Stimulated activated CD8-positive, alpha-beta memory T cell treated with anti-CD3 and anti-CD28 coated beads, Interleukin-7, amount 100 ng/mL, for 1 hour (primary cell): ENCODE measurements at places on chromosomes 5 and 9.

DNA sequence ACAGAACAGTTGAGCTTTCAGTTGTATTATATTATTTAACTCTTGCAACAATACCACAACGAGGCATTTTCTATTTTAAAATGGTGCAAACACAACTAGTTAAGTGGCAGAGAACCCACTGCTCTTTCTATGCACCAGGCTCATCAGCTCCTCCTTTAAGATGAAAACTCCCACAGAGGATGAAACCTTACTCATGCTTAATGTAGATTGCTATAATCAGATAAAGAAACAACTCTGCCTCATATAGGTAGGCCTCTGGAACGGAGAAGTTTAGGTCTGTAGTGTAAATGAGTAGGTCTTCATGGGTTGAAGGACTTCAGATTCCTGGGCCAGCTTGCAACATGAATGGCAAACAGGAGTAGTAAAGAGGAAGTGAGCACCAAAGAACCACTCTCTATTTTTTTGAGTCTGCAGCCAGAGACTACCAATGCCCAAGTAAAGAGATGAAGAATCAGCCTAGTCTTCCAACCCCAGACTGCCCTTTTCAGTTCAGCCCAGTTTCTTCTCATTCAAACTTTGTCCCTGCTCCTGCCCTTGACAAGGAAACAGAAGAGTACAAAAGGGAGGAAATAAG, 33.9 kb downstream of the HACD4 start:
- no peak for DNase-seq

GRCh38 chr5:154899151-154899816, 38.7 kb downstream of the GEMIN5 start:
- no peak for DNase-seq

GRCh38 chr5:61120534-61120933, 41.7 kb downstream of the SMIM15 start:
- no peak for DNase-seq

GRCh38 chr5:152593388-152593787, 188.3 kb upstream of the NMUR2 start:
- DNase-seq: no peak

DNA sequence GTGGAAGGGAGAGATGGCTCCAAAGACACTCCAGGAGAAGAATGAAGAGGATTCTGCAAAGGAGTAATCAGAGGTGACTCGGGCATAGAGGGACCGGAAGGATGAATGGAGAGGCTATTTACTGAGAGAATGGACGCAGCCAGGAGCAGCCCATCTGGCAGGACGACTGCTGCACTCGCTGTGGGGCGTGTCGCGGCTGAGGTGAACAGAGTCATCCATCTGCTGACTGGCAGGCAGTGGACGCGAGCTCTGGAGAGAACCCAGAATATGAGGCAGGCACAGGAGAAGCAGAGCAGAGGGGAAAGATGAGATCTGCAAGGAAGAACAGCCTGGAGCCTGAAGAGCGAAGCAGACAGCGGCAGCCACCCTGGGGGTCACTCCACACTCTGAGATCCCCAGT, 16.4 kb downstream of the FGF1 start:
- no peak for DNase-seq

DNA sequence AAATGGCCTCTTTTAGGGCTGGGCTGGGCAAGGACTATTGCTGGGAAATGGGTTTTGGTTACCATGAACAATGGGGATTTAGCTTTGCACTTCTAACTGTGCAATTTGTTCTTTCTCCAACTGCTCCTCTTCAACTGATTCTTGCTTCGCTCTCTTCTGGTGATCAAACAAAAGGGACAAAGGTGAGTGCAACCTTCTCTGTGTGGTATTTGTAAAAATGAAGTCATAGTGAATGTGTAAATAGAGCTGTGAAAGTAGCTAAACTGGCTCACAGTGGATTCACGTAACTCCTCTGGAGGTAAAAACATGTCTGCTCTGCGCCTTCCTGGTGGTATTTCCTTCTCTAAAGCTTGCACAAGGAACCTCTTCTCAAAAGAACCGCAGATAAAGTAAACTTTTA, 20.9 kb upstream of the SPINK14 start:
- no peak for DNase-seq

DNA sequence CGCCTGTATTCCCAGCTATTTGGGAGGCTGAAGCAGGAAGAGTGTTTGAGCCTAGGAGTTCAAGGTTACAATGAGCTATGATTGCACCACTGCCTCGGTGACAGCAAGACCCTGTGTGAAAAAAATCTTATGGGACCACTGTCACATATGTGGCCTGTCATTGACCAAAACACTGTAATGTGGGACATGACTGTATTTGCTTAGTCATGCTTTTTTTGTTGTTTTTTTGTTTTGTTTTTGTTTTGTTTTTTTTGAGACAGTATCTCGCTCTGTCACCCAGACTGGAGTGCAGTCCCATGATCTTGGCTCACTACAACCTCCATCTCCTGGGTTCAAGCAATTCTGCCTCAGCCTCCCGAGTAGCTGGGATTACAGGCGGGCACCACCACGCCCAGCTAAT, 13.5 kb downstream of the POLR1E start:
- DNase-seq: no peak

- no peak for DNase-seq
These were observed 233.2 kb downstream of the FBXL17 start for GRCh38 chr5:108148715-108149139.

- DNase-seq: peak; percentile 4
These were observed 206.6 kb upstream of the RFX3 start for GRCh38 chr9:3732077-3733038.

GRCh38 chr9:8845376-8845775, 1045.8 kb upstream of the DMAC1 start:
- no peak for DNase-seq

DNA sequence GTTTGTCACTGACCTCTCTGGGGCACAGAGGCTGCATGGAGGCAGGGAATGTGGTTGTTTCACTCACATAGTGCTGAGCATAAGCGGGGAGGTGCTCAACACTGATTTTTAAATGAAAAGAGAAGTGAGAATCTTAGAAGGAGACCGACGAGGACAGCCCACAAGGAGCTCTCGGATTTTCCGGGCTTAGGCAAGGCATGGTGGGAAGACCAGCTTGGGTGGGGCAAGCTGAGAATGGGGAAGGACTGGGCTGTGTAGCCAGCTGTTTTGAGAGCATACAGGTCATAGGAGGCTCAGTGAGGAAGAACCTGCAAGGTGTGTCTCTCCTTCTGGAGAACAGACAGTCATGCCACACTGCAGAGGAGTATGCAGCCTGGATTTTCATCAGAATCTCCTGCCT, 86.0 kb upstream of the TNFSF8 start:
- no peak for DNase-seq

GRCh38 chr5:31023105-31023504, 170.4 kb upstream of the CDH6 start:
- no peak for DNase-seq

DNA sequence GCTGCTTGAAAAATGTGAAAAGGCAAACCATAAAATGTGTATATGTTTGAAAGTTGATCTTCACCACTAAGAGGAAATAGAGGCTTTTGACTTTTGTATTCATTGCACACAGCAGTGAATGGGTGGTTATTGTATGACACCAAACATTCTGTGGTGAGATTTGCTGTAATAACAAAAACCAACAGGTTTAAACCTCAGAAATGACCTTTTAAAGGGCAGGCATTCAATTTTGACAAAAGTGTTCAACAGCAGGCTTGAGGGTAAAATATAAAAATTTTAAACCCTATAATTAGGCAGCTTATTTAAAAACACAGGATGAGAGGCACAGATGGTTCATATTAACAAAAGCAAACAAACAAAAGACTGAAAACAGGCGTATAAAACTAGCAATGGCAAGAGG, 128.1 kb upstream of the NUDT12 start:
- DNase-seq: no peak

DNA sequence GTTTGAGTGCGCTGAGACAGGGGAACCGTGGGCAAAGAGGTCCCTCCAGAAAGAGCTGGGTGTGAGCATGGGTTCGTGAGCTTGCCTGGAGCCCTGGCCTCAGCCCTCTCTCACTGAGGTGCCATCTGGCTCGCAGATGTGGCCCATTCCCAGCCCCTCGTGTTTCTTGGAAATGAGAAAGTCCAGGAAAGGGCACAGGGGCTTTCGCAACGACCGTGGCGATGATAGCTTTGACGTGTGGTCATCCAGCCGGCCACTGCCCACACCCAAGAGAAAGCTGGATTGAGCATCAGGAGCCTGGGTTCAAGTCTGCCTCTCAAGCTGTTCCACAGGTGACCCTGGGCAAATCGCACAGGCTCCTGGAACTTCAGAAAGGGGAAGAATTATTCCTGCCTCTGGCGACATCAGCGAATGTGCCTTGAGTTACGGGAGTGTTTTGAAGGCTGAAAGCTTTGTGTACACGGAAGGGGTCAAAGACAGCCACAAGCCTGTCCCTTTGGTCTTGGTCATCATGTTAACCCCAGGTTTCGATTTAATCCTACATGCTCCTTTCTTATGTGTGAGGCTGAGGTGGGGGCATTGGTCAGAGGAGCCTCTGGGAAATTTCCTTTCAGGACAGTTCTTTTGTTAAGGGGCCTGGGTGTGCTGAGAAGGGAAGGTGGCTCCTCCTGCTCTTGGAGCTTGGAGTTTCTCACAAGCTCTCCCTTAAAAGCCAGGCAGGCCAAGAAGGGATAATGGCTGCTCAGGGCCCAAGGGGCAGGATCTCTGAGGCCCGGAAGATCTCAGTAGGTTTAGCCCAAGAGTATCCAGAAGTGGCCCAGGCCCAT, 41.7 kb upstream of the IL17B start:
- no peak for DNase-seq

- DNase-seq: no peak
These were observed 87.9 kb upstream of the FAM169A start for GRCh38 chr5:74953937-74954720.

DNA sequence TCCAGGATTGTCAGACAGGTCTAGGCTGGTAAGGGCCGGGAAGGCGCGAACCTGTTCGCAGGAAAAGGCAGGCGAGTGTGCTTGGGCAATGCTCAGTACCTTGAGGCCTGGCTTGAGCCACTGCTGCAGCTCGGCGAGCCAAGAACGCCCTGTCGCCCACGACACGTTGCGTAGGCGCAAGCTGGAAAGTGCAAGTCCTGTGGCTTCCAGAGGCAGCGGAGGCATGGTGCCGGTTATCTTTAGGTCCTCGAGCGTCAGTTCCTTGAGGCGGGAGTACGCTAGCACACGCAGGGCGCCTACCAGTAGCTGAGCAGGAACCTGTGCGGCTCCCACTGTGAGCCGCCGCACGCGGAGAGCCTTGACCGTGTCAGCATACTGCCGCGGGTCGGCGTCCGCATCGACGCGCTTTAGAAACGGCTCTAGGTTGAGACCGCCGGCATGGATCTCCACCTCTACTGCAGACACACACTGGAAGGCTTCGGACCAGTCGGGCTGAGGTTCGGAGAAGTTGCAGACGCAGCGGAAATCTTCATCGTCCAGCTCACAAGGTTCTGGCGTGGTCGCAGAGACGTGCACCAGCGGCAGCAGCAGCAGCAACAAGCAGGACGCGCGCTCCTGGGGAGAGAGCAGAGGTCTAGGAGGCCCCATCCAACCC, 482 bp downstream of the CD14 start:
- no peak for DNase-seq

GRCh38 chr5:158910782-158911692, 188.7 kb downstream of the EBF1 start:
- no peak for DNase-seq
